Breast epithelium (tissue), 4 donors: ENCODE measurements at places on chromosomes 4 and X.

GRCh38 chr4:165612936-165613335, 234.1 kb downstream of the CPE start:
- DNase-seq, result no peak
- no peaks in the 10 kb centered on the region for H3K4me1 ChIP-seq
- no peaks in the 10 kb centered on the region for H3K27me3 ChIP-seq
- H3K36me3 ChIP-seq, result no peaks in the 10 kb centered on the region

- H3K27ac ChIP-seq, result no peak overlapping the region
- no peak for DNase-seq
- no peak overlapping the region for H3K4me3 ChIP-seq
- no peaks in the 10 kb centered on the region for H3K4me1 ChIP-seq
- no peaks in the 10 kb centered on the region for H3K36me3 ChIP-seq
- no peaks in the 10 kb centered on the region for H3K27me3 ChIP-seq
Observed at GRCh38 chr4:153332936-153333335, 11.6 kb upstream of the MND1 start.

DNA sequence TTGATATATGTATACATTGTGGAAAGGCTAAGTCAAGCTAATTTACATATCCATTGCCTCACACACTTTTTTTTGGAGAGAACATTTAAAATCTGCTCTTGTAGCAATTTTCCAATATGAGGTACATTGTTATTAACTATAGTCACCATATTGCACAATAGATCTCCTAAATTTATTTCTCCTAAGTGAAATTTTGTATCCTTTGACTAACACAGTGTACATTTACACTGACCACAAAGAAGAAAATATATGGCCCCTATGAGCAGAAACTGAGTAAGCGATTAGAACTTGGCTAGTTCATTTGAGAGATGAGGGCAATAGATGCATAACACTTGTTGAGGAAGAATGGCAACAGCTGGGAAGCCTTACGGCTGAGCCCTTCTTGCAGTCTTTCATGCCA, 20.3 kb upstream of the GUCY1B1 start:
- no peaks in the 10 kb centered on the region for H3K36me3 ChIP-seq
- H3K27me3 ChIP-seq, result no peaks in the 10 kb centered on the region
- DNase-seq, result no peak
- no peak overlapping the region for H3K27ac ChIP-seq

DNA sequence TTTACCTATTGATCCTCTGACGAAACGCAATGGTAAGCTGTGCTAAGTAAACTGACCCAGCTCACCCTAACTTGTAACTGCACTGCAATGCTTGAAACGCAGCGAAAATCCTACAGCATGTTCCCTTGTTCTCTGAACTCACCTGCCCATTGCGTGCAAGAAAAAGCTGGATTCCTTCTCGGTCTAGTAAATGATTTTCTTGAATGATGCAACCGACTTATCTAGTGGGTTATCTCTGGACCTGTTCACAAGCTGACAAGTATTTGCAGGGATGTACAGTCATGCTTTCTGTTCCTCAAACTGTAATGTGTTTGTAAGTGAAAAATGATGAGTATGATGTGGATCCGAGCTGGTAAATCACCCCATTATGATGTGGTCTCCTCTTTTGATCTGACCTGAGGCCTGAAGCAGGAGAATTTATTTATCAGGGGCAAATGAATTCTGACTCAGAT, 140.1 kb downstream of the BTC start:
- H3K4me3 ChIP-seq, result no peak overlapping the region
- DNase-seq, result no peak
- H3K27ac ChIP-seq, result no peak overlapping the region
- no peaks in the 10 kb centered on the region for H3K36me3 ChIP-seq
- no peaks in the 10 kb centered on the region for H3K27me3 ChIP-seq
- H3K4me1 ChIP-seq, result no peaks in the 10 kb centered on the region

DNA sequence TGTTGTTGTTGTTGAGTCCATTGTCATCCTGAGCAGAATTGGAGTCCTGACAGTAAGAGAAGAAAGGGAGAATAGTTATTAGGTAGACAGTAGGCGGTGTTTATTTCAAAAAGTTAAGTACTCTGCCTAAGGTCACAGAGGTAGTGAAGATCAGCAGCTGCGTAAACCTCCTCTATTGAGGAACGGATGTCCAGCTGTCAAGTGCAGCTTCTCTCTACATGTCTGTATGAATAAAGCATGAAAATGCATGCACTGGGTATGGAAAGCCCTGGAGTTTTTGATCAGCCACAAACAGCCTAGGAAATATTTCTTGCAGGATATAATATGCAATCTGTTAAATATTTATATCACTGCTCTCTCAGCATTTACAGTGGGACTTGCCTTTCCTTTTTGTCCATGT, 109.4 kb upstream of the CBLL2 start:
- H3K36me3 ChIP-seq, result no peaks in the 10 kb centered on the region
- DNase-seq, result no peak
- no peak overlapping the region for H3K27ac ChIP-seq
- H3K4me3 ChIP-seq, result no peak overlapping the region
- peaks cover 4% of the 10 kb centered on the region for H3K27me3 ChIP-seq
- no peaks in the 10 kb centered on the region for H3K4me1 ChIP-seq

DNA sequence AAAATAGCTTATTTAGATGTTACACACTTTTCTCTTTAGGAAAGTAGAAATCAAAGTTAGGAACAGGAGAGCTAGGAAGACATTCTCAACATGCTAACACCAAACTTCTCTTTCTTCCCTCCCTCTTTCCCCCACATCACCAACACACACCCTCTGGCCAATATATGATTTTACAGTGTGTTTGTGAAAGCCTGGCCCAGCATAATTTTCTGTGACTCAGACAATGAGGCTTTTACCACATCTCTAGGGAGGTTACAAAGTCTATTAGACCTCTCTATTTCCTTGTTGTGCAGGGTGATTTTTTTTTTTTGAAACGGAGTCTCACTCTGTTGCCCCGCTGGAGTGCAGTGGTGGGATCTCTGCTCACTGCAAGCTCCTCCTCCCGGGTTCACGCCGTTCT, 189.9 kb downstream of the AASDH start:
- no peak overlapping the region for H3K4me3 ChIP-seq
- no peak for DNase-seq
- no peaks in the 10 kb centered on the region for H3K27me3 ChIP-seq
- no peak overlapping the region for H3K27ac ChIP-seq

GRCh38 chrX:107429090-107429489, 20.4 kb upstream of the FRMPD3 start:
- no peaks in the 10 kb centered on the region for H3K4me1 ChIP-seq
- H3K36me3 ChIP-seq, result no peaks in the 10 kb centered on the region
- no peak overlapping the region for H3K4me3 ChIP-seq

DNA sequence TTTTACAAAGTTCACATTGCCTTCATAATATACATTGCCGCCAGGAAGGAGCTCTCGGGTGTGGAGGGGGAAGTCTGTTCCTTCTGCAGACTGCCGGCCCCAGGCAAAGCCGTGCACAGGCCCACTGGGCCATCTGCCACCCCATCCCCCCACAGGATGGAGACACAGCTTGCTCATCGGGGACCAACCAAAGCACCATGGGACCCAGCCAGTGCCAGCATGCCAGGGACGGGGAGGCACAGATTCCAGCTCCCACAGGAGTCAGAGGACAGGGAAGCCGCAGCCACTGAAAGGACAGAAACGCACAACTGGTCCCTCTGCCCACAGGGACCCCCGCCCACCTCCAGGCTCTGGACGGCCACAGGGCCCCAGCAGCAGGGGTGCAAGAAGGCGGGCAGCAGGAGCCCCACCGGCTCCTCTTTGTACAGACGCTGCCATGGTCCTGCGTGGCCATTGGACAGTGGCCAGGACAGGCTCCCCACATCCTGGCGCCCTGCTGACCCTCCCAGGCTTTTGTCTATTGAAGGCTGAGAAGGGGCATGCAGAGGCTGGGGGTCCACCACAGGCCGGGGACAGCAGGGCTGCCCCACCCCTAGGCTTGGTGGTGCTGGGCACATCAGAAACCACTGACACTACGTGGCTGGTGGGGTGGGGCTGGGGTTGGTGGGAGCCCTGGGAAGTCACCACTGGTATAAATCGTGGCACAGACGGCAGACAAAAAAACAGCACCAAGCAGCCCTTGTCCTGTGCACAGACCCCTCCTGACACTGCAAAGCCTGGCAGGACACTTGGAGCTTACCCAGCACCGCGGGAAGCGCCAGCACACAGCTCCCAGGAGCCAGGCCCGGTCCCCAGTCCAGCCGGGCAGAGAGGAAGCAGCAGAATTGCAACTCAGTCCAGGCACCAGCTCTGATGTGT, 89.0 kb downstream of the FAM53A start:
- H3K27me3 ChIP-seq, result peaks cover 49% of the 10 kb centered on the region
- no peaks in the 10 kb centered on the region for H3K36me3 ChIP-seq
- H3K4me1 ChIP-seq, result no peaks in the 10 kb centered on the region
- no peak overlapping the region for H3K27ac ChIP-seq

DNA sequence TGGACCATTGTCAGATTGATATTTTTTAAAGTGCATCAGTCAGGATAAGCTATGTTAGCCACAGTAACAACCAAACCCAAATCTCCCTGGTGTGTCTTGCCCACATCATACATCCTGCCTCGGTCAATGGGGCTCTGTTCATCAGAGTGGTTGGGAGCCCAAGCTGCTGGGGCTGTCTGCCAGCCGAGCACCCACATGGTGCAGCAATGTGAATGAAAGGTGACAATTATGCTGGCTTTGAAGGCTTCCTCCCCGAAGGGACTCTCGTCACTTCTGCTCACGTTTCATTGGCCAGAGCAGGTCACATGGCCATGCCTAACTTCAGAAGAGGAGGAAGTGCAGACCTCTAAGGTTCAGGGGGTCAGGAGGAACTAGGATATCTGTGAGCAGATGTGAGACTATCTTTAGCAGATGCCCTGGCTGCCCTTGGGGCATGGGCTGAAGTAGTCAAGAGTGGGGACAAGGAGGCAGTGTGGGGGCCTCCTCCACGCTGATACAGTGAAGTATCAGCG, 1.3 kb upstream of the JAKMIP1 start:
- no peak overlapping the region for H3K4me3 ChIP-seq
- H3K27ac ChIP-seq, result no peak overlapping the region
- DNase-seq, result no peak
- peaks cover 4% of the 10 kb centered on the region for H3K4me1 ChIP-seq

DNA sequence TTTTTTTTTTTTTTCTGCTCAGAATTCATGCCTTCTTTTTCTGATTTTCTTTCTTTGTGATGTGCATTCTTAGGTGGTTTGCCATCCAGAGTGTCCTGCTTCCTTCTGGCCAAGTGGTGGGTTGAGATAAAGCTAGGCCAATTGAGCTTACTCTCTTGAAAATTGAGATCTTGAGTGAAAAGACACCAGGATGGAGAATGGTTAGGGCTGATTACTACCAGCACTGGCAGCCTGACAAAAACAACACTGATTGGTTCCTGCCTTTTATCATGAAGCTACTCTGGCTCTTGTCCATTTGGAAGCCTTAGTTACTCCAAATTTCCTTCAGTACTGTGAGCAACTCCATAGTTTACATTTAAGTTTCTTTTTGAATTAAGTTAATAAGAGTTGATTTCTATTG, 404.0 kb downstream of the PPARGC1A start:
- DNase-seq, result no peak
- no peaks in the 10 kb centered on the region for H3K4me1 ChIP-seq
- no peak overlapping the region for H3K27ac ChIP-seq
- no peaks in the 10 kb centered on the region for H3K27me3 ChIP-seq
- H3K36me3 ChIP-seq, result no peaks in the 10 kb centered on the region

DNA sequence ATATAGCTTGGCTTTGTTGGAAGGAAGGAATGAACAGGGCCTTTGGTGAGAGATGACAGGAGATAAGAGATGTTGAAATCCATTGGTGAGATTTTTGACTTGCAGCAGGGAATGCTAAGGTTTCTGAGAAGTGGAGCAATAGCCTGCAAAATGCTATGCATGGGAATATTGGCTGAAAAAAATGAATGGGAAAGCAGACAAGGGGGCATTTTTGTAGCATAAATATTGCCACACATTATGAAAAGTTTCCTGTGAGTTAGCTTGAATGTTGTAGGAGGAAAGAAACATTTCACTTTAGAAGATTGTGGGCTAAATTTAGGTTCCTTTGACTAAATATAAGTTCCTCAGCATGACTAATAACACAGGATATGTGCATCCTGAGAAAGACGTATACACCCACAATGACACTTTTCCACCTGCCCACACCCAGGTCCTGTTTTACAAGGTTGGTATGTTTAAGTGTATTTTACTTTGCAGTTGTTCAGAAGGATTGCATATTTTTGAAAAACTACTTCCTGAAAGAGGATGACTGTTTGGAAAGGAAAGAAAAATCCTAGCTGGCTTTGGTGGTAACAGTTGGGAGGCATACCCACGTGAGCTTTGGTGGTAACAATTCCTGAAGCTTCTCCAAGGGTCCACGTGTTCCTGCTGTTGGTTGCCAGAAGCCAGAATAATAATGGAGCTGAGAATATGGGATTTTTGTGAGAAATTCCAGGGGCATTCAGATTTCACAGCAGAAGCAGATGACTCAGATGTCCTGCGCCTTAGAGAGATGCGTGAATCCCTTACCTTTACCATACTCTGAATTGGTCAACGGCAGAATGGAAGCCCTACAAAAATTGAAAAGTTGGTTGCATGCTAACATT, 28.5 kb downstream of the PHEX start:
- H3K27ac ChIP-seq, result no peak overlapping the region
- H3K36me3 ChIP-seq, result no peaks in the 10 kb centered on the region

GRCh38 chr4:71136071-71136470, 142.6 kb downstream of the DCK start:
- H3K4me3 ChIP-seq, result no peak overlapping the region
- no peaks in the 10 kb centered on the region for H3K27me3 ChIP-seq
- H3K4me1 ChIP-seq, result no peaks in the 10 kb centered on the region
- no peak overlapping the region for H3K27ac ChIP-seq

DNA sequence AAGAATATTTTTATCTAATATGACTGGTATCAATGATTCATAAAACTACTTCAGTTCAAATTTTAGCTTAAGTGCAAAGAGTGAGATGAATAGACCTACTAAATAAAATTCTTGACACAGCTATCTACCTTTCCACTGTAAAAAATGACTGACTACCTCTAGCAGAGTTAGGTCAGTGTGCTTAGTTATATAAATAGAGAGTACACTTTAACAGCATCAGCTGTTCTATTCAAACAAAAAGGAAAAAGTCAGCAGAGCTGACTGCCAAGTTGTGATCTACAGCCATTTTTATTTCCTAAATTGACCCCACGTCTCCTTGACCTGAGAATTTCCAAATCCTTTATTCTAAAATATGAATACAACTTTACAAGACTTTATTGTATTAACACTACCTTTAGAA, 262.4 kb downstream of the CAMK2D start:
- no peak for DNase-seq
- H3K36me3 ChIP-seq, result no peaks in the 10 kb centered on the region
- H3K27ac ChIP-seq, result no peak overlapping the region
- no peaks in the 10 kb centered on the region for H3K4me1 ChIP-seq

GRCh38 chr4:147723326-147723725, 8.6 kb upstream of the ARHGAP10 start:
- H3K36me3 ChIP-seq, result no peaks in the 10 kb centered on the region
- H3K4me3 ChIP-seq, result no peak overlapping the region
- no peak overlapping the region for H3K27ac ChIP-seq
- H3K27me3 ChIP-seq, result no peaks in the 10 kb centered on the region
- H3K4me1 ChIP-seq, result no peaks in the 10 kb centered on the region
